ENCODE measurements at places on chromosomes 4 and X.
A peak's percentile ranks its signal among the peaks of the same experiment; 100 is the strongest.

- no peak for DNase-seq
Measured at GRCh38 chr4:16225863-16226815, at the start of gene TAPT1. Gene TAPT1, minus strand, starts transcription at chr4:16226471. Its CDS starts 14 bp downstream, at chr4:16226457.

DNA sequence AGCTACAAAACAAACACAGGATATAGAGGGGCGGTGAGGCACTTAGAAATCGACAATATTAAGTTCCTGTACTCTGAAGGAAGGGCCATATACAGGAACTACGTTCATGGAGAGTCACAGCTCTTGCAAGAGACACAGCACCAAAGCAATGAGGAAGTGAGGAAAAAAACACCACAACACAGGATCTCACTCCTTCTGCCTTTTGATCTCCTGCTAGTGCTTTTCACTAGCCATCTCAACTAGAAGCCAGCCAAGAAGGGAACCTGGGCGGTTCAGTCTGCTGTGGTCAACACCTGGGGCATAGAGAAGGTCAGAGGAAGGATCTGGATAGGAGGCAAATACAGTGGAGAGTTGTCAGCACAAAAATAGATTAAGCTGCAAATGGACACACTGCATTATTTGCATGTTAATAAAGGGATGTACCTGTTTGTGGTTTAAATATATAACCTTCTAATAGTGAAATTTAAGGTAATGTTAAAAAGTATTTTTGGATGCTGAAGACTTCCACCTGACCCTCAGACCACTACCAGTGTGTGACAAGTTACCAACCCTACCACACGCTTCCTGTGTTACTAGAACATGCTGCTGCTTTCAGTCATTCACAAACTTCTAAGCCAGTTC lies 104.6 kb downstream of the DTHD1 start:
- DNase-seq = no peak

- DNase-seq = no peak
Measured at GRCh38 chr4:80208610-80209339, 11.5 kb downstream of the PRDM8 start.

GRCh38 chr4:16692046-16692445 lies 206.4 kb downstream of the LDB2 start:
- no peak for DNase-seq

DNA sequence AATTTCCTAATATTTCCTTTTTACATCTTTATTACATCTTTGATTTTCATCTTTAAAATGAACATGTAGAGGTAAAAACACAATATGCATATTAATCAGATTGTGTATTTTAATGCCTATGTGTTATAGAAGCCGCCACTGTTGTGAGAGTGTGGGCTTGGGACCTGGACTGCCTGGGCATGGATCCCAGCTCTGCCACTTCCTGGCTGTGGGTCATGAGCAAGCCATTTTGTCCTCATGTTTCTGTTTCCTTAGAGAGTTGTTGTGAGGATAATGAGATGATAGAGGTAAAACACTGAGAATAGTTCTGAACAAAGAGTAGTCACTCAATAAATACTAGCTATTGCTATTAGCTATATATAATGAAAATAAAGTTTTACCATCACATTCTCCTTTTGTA lies 38.4 kb upstream of the SCOC start:
- DNase-seq = no peak

- DNase-seq = no peak
Measured at GRCh38 chr4:54058171-54058570, 6.2 kb downstream of the CHIC2 start.

DNA sequence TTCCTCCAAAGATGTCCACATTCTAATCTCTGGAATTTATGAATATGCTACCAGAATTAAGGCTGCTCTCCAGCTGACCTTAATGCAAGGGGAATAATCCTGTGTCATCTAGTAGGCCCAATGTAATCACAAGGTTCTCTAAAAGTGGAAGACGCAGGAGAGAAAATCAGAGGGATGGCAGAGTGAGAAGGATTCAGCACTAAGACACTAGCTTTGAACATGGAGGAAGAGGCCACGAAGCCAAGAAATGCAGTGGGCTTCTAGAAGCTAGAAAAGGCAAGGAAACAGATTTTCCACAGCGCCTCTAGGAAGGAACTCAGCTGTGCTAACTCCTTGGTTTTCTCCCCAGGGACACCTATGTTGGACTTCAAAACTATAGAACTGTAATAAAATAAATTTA lies 240.7 kb upstream of the TRAM1L1 start:
- DNase-seq = no peak

DNA sequence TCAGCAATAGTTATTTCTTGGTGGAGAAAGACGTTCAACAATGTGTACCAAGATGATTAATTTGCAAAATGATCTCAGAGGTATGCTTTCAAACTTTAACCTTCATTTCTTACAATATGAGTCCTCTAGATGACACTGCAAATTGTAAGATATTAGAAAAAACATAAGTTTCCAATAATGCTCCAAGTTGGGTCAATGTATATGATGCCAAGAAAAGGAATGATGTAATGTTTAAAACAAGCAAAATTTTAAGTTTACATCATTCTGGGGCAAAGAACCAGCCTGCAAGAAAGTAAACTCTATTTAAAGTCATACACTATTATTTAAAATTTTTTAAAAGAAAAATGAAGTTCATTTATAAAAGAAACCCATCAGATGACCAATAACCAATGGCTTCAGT lies 56.1 kb downstream of the PRSS12 start:
- DNase-seq = no peak

DNA sequence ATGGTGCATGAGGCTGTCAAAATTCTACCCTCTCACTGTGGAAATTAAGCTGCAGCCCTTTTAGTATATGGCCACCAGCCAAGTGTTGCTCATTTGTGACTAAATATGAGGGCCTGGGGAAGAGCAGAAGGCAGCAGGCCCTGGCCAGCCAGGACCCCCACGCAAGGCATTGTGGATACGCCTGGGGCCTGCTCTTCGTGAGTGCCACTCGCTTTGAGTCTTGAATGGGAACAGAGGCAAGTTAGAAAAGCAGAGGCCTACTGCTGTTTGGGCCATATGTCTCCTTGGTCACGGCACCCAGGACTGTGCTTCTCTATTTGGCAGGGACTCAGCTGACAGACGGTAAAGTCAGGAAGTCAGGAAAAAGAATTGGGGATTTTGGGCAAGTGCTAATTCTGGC lies 10.9 kb downstream of the RTL5 start:
- no peak for DNase-seq

DNA sequence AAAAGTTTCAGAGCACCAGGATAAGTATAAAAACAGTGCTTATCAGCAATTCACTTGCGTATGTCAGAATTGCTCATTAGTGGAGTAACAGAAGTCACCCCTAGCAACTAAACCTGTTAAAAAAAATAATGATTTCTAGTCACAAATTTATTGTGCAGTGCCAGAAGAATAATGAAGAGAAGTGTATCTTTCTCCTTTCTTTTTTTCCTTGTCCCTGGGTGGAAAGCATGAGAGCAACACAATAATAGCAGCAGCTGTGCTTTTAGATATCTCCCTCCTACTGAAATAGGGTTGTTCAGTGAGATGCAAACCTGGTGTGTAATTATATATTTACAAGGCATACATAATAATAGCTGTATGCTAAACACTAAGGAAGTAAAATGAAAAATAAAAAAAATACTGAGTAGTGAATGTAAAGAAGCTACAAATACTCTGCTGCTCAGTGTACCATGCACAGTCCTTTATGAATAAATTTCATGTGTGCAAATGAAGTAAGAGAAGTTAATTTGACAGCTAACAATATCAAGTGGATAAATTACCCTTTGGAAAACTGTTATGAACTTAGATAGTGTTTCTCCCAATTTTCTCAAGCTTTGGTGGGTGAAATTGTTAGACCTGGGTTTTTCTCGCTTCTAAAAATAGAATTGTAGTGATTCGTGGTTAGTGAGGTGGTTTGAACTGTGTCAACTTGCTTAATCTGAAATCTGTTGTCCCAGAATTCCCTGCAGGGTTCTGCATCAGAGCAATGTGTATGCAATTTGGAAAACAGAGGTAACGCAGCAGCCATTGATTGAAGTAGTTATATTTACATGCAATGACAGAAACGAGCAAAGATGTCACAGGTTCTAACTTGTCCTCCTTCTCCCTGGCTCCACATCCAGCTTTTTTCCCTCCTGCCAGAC lies 125.7 kb upstream of the NDST3 start:
- DNase-seq = no peak

DNA sequence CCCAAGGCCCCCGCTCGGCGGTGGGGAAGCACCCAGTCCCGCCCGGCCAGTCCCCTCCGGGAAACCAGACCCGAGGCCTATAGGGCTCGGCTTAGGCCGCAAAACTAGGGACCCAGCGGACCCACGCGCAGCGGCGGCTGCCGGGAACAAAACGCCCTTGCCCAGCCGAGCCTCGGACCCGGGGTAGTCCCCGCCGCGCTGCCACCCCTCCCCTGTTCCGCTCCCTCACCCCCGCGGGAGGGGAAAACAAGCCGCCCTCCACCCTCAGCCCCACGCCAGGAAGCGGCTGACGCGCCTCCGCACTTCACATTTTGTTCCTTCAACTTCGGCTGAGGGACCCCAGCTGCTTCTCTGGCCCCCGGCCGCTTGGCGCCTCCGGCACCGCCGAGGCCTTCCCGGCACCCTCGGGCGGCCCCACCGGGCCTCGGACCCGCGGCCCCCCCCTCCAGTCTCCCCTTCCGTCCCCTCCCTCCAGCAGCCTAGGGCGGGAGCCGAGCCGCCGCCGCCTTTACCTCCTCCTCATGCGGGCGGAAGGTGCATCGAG lies 694 bp downstream of the PDS5A start:
- peak; percentile 38 for DNase-seq

DNA sequence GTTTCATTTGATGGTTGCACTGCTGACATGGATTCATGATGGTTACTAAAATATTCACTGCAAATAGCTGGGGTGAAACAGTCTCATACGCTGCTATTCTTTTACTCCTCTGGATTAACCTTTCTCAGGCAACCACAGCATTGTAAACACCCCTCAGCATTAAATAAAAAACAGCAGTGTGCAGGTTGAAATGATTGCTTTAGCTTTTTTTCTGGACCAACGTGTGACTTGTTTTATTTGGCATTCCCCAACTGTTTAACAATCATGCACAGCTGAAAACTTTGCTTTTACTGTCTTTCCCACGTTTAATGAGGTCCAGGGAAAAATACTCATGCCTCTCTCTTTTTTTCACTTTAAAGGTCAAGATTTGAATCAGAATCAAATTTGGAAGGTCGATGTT lies 490.8 kb downstream of the RAPGEF2 start:
- DNase-seq = no peak

DNA sequence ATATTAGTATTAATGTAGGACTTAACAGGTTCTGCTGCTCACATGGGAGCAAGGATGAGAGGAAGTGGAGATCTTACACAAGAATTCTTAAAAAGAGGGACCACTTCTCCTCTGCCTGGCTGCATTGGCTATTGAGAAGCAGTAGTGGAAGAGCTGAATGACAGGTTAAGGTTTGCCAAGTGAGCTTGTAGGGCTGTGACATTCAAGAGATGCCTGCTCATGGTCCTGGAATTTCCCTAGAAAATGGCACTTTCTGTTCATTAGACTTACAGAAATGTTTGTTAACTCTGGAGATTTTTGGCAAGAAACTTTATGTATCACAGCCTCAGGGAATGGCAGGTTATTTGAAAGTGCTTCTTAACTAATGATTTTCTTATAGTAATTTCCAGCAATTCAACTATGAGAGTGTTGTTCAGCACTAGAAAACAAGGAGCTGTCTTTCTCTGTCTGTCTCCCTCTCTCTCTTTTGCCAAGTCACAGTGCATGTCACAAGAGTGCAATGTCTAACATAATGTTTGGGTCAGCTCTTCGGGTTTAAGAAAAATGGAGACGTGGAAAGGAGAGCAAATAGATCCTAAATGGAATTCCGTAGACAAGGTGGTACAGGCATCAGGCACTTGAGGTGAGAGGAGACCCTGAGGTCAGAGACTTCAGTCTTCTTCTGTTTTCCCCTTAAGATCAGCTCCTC lies 8.3 kb upstream of the NAP1L5 start:
- DNase-seq = no peak

- DNase-seq = no peak
Measured at GRCh38 chr4:11049001-11049400, 364.4 kb upstream of the CLNK start.

GRCh38 chr4:60923075-60923474 lies 277.1 kb upstream of the ADGRL3 start:
- no peak for DNase-seq

DNA sequence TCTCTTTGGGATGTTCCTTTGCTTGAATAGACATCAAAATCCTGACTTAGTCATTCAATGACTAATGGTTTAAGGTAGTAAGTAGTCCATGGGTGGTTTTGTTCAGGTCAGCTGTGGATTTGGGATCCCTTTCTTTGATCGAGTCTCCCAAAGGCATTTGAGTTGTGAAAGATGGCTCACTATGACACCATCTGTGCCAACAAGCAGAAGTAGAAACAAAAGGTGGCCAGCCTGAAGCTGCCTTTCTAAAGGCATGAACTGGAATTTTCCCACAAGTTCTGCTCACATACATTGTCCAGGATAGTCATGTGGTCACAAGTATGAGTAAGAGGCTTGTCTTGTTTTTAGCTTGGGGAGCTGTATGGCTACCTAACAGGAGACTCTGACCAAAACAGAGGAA lies 129.9 kb downstream of the CCNG2 start:
- no peak for DNase-seq

DNA sequence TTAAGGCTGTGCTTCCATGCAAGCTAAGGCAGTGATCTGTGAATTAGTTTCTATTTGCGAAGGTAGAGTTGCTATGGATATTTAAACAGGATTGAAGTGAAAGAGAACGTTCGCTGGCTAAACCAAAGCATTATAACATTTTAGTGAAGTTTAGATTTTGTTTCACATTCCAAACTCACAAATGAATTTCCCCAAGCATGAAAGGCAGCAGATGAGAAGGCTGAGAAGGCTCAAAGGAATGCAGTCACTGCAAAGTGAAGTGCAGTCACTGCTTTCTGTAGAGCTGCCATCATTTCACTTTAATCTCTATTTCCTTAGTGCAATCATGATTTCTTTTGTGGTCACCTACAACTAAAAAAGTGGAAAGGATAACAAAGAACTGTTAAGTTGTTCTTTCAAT lies 334.7 kb upstream of the NR3C2 start:
- no peak for DNase-seq

GRCh38 chr4:84167564-84167963 lies 331.5 kb downstream of the NKX6-1 start:
- no peak for DNase-seq

DNA sequence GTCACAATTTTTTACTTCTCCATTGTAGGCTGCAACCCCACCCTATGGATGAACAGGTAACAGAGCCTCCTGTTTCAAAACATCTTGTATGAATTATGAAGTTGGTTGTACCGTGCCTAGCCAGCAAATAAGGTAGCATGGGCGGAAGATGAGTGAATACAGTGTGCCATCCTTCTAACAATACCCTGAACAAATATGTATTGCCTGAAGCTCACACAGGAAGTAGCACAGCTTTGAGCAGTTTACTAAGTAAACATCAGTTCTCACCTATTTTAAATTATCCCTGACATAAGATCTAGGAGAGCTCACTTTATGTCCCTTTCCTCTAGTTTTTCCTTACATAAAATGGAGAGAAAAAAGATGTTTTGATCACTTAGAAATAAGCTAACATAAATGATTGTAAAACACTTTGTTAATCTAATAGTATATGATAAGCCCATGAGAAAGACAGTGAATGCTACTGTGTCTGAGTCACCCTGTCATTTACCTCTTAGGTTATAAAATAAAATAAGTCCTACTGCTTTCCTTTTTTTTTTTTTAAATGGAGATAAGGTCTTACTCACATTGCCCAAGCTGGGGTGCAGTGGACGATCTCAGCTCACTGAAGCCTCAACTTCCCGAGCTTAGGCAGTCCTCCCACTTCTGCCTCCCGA lies 36.6 kb downstream of the GRSF1 start:
- DNase-seq = no peak

GRCh38 chr4:80071604-80072227 lies 1.3 kb downstream of the ANTXR2 start:
- DNase-seq = no peak

All from right renal cortex interstitium (tissue), 3 donors.